Vagina (tissue), 2 donors: ENCODE measurements at places on chromosomes 1 and 21.

DNA sequence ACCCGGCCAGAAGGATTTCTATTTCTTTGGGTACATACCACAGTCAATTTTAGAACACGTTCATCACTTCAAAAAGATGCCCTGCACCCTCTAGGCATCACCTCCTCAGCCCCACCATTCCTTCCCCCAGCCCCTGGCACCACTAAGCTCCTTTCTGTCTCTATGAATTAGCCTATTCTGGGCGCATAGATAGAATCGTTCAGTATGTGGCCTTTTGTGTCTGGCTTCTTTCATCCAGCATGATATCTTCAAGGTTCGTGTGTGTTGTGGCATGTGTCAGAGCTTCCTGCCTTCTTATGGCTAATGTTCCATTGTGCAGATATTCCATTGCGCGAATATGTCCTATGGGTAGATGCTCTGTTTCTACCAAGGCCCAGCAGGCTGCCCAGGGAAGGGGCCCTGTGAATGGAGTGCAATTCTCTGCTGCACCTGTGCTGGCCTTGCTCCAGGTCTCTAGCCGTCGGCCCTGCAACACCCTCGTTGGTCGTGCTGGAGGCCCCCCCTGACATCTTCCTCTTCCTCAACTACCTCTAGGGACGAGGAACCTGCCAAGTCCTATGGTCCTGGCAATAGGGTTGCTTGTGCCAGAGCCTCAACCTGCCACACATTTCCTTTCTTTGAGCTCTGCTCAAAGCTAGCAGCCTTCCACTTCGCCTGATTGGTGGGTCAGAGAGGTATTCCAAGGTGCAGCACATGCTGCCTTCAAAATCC is 113.5 kb downstream of the RIPK4 start:
- no peak for DNase-seq

DNA sequence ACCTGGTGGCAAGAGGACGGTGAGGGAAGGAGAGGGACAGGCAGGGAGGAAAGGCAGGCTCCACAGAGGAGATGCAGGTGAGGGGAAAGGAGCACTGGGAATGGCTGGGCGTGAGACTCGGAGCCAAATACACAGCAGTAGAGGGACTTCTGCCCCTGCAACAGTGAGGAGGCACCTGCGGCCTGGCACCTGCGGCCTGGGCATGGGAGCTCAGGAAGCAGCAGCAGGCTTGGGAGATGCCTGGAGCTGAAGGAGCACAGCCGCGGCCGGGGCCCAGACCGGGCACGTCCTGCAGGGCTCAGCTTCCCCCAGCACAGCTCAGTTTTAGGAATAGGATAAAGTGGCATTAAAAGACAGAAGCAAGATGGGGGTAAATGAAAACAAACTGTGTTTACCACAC is 20.9 kb upstream of the TSPEAR start:
- no peak for DNase-seq

- DNase-seq, result no peak
Measured at GRCh38 chr1:209924390-209924789, 13.6 kb upstream of the SYT14 start.

GRCh38 chr1:205925736-205926135 is 17.5 kb downstream of the SLC26A9 start:
- DNase-seq, result no peak

GRCh38 chr1:160168609-160169369 is 17.4 kb downstream of the ATP1A4 start:
- DNase-seq, result no peak
